ENCODE measurements at places on chromosomes 3 and 15.
A peak's percentile ranks its signal among the peaks of the same experiment; 100 is the strongest.

- peak; percentile 64 for DNase-seq
These were observed 40.8 kb downstream of the KAT2B start for GRCh38 chr3:20080956-20081554.

GRCh38 chr3:71463617-71464016 is 119.9 kb downstream of the FOXP1 start:
- no peak for DNase-seq

DNA sequence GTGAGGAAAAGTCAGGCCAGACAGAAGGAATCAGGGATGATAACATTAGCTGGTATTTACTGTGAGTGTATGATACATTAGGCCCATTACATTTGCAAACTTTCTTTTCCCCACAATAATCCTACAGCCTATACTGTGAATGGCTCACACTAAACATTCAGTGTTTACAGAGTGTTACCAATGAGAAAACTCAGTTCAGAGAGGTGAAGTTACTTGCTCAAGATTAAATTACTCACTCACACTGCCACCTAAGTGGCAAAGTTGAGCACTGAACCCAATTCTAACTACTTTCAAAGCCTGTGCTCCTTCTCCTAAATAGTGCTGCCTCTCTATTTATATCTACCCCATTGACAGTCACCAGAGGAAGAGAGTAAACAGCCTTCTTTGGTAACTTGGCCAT is 8.5 kb downstream of the XPC start:
- no peak for DNase-seq

DNA sequence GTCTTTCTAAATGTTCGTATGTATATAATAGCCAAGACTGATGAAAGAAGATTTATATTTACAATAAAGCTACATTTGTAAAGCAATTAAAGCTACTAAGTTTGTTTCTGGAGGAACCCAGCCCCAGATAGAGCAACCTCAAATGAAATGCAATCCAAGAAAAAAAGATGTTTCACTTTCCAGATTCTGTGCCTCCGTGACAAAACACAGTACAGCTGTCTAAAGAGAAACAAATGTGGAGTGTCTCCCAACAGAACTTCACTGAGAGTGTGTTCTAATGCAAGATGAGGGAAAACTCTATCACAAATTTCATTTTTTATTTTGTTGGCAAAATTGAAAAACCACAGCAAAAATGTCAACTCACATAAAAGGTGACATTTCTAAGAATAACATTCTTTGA is 317.0 kb downstream of the OCA2 start:
- no peak for DNase-seq

GRCh38 chr15:40846841-40847222 is 3.0 kb downstream of the SPINT1 start:
- no peak for DNase-seq

GRCh38 chr3:17407576-17407975 is 334.9 kb downstream of the TBC1D5 start:
- DNase-seq, result no peak

DNA sequence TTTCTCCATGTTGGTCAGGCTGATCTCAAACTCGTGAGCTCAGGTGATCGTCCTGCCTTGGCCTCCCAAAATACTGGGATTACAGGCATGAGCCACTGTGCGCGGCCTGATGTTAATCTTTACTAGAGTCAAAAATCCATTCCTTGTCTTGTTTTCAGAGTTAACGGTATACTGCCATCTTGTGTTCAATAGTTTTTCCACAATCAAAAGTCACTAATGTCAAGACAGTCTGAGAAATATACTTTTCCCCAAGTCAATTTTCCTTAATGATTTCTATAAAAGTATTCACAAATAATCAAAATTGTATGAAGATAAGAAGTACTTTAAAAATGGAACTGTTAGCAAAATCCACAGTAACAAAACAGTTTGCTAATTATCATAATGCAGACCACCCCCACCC is 8.5 kb downstream of the CRBN start:
- no peak for DNase-seq

- DNase-seq, result no peak
These were observed 326.5 kb downstream of the SLC9A9 start for GRCh38 chr3:143521803-143522202.

DNA sequence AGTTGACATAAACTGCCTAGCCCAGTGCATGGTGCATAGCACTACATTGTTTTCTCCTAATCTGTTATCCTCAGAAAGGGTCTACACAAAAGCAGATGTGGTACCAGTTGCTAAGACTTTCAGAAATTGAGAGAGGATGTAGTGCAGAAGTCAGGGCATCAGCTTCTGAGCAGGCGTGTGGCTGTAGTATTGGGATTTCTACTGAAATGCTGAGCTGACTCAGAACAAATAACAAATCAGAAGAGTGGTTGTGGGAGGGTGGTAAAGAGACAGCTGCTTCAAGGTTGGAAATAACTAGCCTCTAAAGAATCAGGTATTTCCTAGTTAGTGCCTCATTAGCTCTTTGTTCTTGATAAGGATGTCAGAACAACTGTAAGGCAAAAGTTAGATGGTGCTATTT is 161.3 kb downstream of the AKAP13 start:
- DNase-seq, result no peak

DNA sequence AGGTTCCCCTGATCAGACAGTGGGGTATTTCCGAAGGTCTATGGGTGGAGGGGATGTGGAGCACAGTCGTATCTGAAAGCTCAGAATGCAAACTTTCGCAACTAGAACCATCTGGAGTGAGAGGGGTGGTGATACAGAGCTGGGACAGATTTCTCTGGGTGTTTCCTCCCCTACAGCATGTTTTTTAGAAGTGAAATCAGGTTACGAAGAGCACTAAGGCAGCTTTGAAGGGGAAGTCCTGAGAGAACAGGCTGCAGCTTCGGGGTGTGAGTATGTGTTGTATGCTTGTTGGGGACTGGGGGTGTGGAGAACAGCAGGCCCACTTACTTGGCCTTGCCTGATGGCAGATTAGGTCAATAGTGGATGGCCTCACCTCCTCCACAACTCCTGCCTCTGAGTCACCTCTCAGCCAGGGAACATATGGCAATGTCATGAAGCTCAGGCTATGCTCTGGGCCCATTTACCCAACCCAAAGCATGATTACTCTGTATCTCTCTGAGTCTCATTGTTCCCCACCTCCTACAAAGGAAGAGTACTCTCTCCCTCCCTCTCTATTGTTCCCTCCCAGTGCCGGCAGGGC is 107.2 kb upstream of the RASGRP1 start:
- DNase-seq, result no peak

GRCh38 chr3:129656659-129657247 is 50.3 kb upstream of the PLXND1 start:
- DNase-seq, result no peak

DNA sequence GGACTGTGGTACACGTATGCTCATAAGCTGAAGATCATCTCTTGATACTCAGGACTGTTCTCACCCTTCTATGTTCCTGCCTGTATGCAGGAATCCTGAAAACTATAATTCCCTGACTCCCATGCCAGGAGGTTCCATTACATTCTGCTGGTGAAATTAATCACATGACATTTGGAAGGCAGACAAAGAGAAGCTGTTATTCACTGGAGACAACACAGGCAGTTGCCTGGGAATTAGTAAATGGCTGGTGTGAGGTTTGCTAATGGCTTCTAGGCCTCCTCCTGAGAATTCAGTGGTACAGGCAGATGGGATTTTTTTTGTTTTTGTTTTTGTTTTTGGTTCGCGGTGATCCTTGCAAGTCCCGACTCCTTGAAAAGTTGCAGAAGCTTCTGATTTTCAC is 91.4 kb downstream of the CTNNB1 start:
- no peak for DNase-seq

- no peak for DNase-seq
These were observed 30.1 kb upstream of the IP6K2 start for GRCh38 chr3:48747015-48747615.

DNA sequence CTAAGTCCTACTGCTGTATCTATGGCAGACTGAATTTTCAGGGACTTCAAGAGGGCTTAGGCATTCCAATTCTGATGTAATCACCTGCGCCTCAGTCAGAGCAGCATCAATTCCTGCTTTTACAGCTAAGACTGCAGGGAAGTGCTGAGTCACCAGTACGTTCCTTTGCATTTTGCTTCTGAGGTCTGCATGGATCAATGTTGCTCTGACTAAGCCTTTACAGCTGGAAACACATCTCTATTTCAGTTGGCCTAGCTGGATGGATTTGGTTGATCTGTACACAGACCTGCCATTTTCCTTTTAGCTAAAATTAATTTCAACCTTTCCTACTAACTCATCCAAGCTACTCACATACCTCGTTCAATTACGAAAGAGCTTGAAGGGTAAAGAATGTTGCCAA is 51.3 kb downstream of the ETV5 start:
- DNase-seq, result no peak

GRCh38 chr3:136207489-136208115 is 11.5 kb upstream of the MSL2 start:
- DNase-seq, result no peak

GRCh38 chr3:132268956-132269355 is 48.3 kb upstream of the ACP3 start:
- no peak for DNase-seq

- no peak for DNase-seq
These were observed 97.4 kb downstream of the LRIG1 start for GRCh38 chr3:66403323-66403990.

DNA sequence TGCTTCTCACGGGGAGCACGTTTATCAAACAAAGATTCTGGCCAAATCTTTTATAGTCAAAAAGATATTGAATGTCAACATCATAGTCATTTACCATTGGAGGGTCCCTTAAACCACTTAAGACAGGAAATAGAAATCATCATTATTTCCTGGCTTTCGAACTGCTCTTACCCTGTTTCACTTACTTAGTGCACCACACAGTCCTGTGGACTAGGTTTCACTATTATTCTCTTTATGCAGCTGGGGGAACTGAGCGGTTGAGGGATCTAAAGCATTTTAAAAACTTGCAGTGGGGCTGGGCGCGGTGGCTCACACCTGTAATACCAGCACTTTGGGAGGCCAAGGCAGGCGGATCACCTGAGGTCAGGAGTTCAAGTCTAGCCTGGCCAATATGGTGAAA is 13.7 kb upstream of the TPRG1 start:
- no peak for DNase-seq

GRCh38 chr3:39088456-39088855 is 19.0 kb downstream of the GORASP1 start:
- peak; percentile 12 for DNase-seq

- DNase-seq, result no peak
These were observed 353.0 kb downstream of the MAGI1 start for GRCh38 chr3:65685621-65686235.

DNA sequence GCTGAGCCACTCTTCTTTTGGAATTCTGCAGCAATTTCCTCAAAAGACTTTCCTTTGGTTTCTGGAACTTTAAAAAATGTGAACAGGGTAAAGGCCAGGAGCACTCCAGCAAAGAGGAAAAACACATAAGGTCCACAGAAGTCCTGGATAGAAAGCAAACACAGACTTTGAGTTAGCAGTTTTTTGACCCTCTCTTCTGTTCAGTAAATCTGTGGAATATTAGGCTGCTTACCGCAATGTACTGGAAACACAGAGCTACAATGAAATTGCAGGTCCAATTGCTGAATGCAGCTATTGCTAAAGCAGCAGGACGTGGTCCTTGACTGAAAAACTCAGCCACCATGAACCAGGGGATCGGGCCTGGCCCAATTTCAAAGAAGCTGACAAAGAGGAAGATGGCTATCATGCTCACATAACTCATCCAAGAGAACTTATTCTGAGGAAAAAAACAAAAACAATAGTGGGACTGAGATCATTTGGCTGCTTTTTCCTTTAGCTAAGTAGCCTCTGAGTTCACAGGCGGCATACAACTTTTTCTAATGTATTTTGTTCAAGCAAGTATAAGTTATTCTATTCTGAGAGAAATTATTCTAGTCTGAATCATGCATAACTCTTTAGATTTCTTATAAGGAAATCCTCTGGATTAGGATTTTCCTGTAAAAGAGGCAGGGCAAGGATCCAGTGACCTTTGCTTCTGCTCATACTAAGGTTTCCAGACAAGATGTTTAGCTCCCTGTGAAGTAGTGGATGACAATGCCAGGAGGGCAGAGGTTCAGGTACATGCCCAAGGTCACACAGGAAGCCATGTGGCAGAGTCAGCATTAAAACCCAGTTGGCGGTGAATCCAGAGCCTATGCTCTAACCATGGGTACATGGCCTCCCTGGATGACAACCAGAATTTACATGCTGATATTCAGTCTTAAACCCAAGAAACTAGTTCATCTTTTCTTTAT is 28.3 kb downstream of the SLC2A2 start:
- no peak for DNase-seq

- DNase-seq, result peak; percentile 58
These were observed 1561.6 kb downstream of the OTOL1 start for GRCh38 chr3:163058031-163058854.

GRCh38 chr3:184295771-184296170 is 3.3 kb upstream of the PSMD2 start:
- no peak for DNase-seq

- DNase-seq, result no peak
These were observed 22.4 kb downstream of the HPS3 start for GRCh38 chr3:149151843-149152242.

GRCh38 chr3:125165189-125165947 is 47.2 kb downstream of the SLC12A8 start:
- DNase-seq, result no peak

DNA sequence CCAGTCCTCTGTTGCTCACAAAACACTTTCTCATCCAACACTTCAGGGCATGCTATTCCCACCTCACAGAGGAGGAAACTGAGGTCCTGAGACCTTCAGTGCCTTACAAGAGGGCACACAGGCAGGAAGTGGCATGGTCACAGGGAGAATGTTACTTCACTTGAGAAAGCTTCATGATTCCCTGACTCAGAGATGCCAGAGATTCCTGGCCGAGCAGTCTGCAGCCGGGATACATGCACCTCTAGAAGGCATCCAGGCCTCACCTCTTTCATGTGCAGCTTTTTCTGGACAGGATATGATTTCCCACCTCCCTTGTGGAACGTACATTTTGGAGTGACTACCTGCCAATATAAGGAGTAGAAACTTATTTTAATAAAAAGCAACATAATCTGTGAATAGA is 2.8 kb upstream of the SST start:
- no peak for DNase-seq

GRCh38 chr3:60758171-60758570 is 493.1 kb downstream of the FHIT start:
- no peak for DNase-seq

DNA sequence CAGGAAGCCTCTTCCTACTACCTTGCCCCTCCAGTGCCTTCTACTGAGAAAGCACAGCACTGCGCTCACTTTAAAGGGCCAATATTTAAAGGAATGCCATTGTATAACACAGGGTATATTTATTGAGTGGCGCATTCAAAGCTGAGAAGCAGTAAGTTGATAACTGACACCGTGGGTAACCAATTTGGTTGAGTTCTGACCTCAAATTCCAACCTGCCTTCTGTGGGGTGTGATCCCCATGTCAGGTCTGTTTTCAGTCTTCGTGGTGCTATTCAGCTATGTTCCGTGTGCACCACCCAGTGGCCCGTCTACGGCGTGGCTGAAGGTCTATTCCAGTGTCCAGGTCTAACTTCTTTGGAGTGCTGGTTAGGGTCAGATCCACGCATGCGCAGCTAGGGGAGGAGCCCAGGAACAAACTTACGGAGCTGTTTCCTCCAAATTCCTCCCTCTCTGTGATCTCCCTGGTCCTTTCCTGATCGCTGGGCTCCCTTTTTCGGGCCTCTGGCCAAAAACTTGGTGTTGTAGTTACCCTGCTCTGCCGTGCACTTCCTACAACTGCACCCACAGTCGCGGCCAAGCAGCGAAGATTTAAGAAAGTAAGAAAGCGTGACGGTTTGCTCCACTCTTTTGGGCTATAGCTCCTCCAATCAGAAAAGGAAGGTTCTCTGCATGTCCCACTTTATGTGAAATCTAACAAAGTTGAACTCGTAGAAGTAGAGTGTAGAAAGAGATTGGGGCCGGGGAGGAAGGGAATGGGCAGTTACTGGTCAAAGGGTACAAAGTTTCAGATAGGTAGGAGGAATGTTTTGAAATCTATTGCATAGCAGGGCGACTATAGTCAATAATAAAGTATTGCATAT is 7.7 kb downstream of the LRRC2 start:
- peak; percentile 74 for DNase-seq

Data from ureter (tissue), 1 donor.